ENCODE measurements at places on chromosomes 16 and 17. TPM values are rescaled to one million over a fixed set of nuclear protein-coding genes. Genes with fewer than 3 reads are reported as not detected.
A peak's percentile ranks its signal among the peaks of the same experiment; 100 is the strongest.

GRCh38 chr17:50685691-50686493 lies 21.8 kb downstream of the ANKRD40 start:
- no peak for DNase-seq

GRCh38 chr17:78485290-78486168 lies 91.7 kb downstream of the DNAH17 start:
- no peak for DNase-seq

GRCh38 chr17:72397223-72397667 lies 276.4 kb downstream of the SOX9 start:
- DNase-seq, result no peak

GRCh38 chr17:66373944-66374817 lies 71.8 kb downstream of the PRKCA start:
- peak; percentile 50 for DNase-seq

DNA sequence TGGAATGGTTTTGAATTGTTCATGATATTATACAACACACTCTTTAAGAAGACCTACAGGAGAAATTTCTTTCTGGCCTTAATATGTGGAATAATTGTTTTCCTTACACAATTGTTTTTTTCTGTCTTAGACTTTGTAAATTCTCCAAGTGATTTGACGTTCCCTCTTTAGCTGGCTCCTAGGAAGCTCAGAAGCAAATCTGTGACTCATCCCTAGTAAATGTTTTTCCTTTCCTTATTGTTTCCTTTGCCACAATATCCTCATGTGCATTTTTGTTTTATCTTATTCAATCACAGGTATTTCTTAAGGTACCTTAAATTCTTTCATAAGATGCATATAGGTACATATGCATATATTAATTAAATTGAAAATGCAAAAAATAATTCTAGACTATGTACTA lies 13.5 kb downstream of the KIAA0753 start:
- no peak for DNase-seq

- DNase-seq, result no peak
These were observed 30.2 kb downstream of the PLD6 start for GRCh38 chr17:17175917-17176316.

DNA sequence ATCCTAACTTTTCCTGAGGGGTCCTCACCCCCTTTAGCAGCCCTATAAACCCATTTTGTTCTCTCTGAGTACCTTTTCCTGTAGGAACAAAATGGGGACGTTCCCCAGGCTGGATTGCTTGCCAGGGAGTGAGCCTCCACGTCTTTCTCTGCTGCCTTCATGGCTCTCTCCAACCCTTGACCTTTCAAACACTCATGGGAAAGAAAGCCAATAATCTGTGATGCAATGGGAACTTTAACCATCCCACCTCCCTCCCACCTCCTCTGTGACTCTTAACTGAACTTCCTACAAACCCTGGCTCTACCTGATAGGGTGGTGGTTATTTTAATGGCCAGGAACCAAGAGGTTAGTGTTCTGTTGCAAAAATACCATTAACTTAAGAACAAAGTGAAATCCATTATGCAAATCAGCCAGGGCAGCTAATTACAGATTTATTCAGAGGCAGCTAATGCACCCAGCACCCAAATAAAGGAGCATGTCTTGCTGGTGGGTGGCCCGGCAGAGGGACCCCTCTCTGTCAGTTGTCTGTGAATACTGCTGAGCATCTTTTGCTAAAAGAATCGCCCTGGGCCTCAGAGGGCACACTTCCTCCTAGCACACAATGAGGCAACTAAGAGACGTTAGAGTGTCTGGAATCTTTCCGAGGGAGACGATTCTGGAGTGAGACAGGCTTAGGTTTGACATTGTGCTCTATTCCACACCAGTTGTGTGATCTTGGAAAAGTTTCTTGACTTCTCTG lies 3.0 kb downstream of the PIPOX start:
- peak; percentile 17 for DNase-seq

GRCh38 chr16:46991729-46992704 lies 18.5 kb upstream of the DNAJA2 start:
- no peak for DNase-seq

GRCh38 chr17:36591434-36592315 lies at the start of gene DHRS11:
Gene DHRS11, plus strand, starts transcription at chr17:36591879. Its CDS starts 131 bp downstream, at chr17:36592010.
- DNase-seq, result peak; percentile 78

DNA sequence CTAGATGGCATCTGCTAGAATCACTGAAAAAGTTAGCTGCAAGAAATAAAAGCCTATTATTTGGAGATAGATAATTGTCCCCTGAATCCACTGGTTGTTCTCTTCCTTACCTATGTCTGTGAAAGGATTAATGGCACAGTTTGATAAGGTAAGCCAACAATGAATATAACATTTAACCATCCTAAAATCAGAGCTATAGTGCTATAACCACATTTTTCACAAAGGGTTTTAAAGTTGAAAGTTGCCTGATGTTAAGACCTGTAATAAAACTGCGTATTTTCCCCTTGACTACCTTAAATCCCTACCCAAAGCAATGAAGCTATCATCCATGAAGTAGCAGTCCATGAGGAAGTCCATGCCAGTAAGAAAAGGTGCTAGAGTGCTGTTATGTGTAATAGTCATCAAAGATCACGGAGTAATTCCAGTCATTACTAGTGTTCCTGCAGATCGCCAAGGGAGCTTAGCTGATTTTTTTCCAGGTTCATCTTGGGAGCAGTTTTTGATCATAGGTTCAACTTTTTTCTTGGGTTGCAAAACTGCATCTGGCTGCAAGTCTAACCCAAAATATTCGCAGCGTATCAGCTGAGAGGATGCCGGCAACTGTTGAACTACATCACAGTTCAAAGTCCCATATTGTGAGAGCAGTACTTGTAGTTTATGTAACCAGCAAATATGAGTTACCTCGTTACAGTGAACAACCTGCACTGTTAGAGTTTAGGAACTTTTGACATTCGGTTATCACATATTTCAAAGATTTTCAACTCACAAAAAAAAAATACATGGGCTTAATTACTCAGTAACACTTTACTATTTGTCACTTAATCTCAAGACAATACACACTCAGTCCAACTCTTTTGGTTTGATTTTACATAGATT lies 18.2 kb upstream of the RSL1D1 start:
- DNase-seq, result no peak

- DNase-seq, result no peak
These were observed 12.7 kb upstream of the ARHGAP23 start for GRCh38 chr17:38415250-38416194.

DNA sequence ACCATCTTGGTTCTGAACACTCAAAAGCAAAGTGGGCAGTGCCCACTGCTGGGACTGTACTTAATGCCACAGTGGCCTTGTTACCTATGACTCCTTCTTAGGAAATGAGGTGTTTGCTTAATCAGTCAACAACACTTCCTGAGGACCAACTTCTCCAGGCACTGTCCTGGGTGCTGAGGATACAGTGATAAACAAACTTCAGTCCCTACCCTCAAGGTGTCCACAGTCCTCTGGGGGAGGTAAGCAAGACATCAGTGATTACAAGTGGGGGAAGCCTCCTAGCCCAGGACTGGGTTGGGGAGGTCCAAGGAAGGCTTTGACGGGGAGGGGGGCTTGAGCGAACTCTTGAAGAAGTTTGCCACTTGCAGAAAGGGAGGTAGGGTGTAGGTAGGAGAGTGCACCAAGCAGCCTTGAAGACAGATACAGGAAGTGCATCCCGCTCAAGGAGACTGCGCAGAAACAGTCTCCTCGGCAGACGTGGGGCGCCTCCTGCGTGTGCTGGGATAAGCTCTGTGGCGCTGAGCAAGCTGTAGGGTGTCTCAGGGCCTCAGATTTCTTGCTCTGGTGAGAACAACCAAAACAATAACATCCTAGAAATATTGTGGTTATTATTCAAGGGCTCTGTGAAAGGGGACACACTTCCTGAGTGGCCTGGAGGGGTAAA lies 2.6 kb upstream of the ABCC3 start:
- DNase-seq, result no peak

GRCh38 chr17:57561072-57561861 lies 183.8 kb downstream of the CCDC182 start:
- DNase-seq, result no peak

DNA sequence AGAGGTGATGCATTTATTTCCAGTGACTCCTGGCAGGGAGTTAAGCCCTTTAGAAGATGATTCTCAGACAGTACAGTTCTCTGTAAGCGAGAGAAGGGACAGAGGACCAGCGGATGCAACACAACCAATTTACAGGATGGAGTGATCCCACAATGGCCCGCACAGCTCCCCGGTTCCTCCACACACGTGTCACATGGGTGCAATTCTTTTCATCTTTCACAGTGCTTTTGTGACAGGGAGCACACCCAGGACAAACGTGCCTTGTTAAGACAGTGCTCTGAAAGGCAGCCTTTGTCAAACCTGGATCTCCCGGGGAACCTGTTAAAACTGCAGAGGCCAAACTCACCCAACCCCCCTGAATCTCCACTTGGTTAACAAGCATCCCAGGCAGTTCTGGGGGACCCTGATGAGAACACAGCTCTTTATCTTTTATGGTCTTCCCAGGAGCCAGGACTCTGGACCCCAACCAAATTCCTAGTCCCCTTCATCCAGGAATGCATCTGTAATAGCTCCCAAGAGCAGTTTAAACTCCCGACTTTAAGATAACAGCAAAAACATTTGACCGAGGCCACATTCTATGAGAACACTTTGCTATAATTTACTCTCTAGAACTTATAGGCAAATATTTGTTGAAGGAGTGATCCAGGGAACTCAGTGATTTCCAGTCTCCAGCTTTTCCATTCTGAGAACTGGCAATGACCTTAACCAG lies 134.9 kb upstream of the CDH5 start:
- DNase-seq, result no peak

GRCh38 chr16:78105517-78105916 lies 6.1 kb downstream of the WWOX start:
- no peak for DNase-seq

DNA sequence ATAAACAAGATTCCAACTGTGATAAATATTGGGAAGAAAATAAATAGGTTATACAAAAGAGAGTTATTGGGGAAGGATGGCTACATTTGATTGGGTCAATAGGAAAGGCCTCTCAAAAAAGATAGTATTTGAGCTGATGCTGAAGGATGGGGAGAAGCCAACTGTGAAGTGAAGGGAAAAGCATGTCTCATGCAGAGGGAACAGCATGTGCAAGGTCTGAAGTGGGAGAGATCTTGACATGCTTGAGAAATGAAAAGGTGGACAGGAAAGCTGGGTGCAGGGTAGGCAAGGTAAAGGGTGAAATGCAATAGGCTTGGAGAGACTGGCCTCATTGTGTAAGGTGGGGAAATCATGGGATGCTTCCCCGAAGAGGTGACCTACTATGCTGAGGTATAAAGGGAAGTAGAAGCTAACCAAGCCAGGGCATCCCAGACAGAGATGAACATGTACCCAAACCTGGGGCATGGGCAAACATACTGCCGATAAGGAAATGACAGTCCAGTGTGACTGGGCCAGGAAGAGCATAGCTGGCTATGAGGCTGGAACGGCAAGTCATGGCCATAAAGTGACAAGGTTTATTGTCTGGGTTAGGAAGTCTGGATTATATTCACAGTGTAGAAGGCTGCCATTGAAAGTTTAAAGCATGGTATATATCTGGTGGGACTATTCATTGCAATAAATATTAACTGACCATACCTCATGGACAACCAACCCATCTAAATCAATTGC lies 91.2 kb downstream of the TOX3 start:
- DNase-seq, result no peak

DNA sequence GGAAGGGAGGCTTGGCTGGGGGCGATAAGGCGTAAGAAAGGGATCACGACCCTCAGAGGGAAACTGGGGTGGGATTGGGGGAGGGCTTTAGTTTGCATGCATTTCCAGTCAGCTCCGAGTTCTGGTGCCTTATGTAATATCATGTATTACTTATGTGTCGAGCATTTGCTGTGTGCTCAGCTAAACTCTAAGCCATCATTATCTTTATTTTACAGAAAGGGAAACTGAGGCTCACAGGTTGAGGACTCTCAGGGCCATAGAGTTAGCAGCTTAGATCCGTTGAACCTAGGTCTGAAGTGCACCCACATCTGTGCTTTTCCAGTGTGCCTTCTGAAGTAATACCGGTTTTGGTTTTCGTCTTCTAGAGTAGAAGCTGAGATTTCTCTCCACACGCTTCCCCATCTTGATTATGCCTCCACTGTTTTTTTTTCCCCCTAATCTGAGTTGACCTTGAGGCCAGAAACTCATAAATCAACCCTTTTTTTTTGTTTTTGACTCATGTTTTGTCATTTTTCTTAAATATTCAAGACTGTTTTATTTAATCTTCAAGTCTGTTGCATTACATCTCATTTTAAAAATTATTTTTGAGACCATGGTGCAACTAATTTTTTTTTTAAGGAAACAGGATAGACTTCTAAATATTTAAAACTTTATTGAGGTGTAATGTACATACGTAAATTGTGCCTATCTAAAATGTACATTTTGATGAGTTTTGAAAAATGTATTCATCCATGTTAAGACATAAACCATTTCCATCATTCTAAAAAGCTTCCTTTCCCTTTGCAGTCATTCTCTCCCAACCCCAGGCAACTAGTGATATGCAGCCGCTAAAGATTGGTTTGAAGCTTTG lies 741 bp downstream of the CYB5B start:
- no peak for DNase-seq

- DNase-seq, result no peak
These were observed 10.8 kb upstream of the TLCD3B start for GRCh38 chr16:30041841-30042240.

DNA sequence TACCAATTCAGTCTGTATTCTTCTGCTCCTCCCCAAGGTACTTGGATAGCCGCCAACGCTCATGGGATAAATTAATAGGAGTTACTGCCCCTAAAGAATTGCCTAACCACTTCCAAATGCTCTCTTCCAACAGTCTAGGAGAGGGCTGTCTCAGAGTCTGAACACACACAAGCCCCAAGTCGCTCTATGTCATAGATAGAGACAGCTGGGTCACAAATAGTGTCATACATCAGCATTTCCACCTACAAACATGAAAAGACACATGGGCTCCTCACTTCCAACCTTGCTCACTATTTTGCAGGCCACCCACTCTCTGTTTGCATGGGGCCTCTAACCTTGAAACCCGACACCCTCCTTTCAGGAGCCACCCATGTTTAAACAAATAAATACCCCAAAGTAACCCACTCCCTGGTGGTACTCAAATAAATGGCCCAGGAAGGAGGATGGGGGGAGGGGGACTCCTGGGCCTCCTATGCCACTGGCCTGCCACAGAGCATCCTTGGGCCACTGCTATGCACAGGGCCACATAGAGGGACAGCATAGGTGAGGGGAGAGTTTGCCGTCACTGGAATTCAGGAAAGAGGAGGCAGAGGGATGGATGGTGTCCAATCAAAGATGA lies 265.9 kb downstream of the SOX9 start:
- no peak for DNase-seq

DNA sequence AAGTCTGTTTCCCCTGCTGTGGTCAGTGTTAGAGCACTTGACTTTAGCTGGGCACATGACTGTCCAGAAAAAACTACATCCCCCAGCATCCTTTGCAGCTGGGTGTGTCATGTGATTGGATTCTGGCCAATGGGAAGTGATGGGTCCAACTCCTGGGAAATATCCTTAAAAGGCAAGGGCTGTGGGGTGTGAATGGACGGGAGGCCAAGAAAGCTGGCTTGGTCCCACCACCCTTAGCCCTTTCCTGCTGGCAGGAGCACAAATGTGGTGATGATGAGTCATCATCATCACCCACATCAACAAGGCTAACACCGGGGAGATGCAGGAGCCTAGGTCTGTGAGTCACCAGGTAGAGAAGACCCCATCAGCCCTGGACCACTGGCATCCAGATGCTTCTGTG lies 341.7 kb downstream of the C16orf95 start:
- no peak for DNase-seq

- no peak for DNase-seq
These were observed 30.7 kb downstream of the ADGRG5 start for GRCh38 chr16:57572978-57573728.

- no peak for DNase-seq
These were observed 18.3 kb upstream of the ATP2C2 start for GRCh38 chr16:84349862-84350684.

RCVRN gene
- 0.20 TPM for total RNA-seq

SLC52A1 gene
- total RNA-seq, result not detected

SLC6A2 gene
- total RNA-seq, result 0.23 TPM

ITGAD gene
- 0.09 TPM for total RNA-seq

CSH2 gene
- not detected for total RNA-seq
